ENCODE measurements at places on chromosomes 3 and 15. TPM values are rescaled to one million over a fixed set of nuclear protein-coding genes. Genes with fewer than 3 reads are reported as not detected.
A peak's percentile ranks its signal among the peaks of the same experiment; 100 is the strongest.

DNA sequence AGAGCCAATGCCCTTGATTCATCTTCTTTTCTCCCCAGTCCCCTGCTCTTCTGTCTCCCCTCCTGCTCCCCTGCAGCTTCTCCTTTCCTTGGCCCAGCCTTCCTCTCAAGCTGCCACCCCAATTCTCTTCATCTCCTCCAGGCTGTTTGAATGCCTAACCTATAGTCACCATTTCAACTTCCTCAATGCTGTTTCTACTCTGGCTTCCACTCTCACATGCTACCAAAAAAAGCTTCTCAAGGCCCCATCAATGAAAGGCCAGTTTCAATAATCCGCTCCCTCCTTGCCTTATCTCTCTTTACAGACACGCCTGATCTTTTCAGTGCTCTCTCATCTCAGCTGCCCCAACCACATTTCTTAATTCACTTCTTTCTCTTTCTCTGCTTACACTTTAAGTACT, 212.2 kb upstream of the GPR149 start:
- H3K36me3 ChIP-seq, result no peaks in the 10 kb centered on the region
- H3K4me3 ChIP-seq, result no peak overlapping the region
- H3K27me3 ChIP-seq, result no peaks in the 10 kb centered on the region

Gene MST1R
- polyA plus RNA-seq, result 0.14 TPM

- peaks cover 29% of the 10 kb centered on the region for H3K4me1 ChIP-seq
- H3K36me3 ChIP-seq, result peaks cover 6% of the 10 kb centered on the region
- no peak overlapping the region for H3K4me3 ChIP-seq
- no peak overlapping the region for H3K27ac ChIP-seq
- DNase-seq, result no peak
Observed at GRCh38 chr3:149623824-149624223, 34.0 kb downstream of the WWTR1 start.

DNA sequence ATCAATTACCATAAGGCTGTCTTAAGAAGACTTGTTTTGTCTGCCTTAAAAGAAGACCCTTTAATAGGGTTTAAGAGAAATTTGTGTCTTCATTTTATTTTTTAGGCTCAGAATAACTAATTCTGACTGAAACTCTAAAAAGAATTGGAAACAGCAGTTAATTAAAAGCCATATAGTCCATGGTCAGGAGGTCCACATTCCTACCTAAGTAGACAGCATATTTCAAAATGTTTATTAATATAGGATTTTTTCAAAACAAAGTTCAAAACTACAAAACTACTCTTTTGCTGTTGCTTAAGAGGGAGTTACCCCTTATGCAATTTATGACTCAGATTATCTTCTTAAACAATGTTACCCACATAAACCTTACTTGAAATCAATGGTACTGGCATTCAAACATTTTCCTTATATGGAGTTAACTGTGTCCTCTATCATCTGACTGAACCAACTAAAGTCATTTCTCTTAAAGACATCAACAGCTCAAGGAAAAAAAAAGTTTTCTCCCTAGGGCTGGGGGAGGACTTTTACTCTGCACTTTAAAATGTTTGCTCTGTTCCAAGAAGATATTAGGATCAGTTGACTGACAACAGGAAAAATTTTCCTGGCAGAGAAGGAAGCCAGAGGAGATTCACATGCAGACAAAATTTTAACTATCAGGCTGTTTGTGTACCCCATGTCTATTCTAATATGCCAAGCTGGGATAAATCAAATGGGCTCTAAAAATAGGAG, 56.8 kb upstream of the NANOGP8 start:
- H3K36me3 ChIP-seq, result no peaks in the 10 kb centered on the region
- H3K4me1 ChIP-seq, result peaks cover 16% of the 10 kb centered on the region
- peak; percentile 96 for DNase-seq
- H3K27ac ChIP-seq, result peak overlapping the region; percentile 95
- no peaks in the 10 kb centered on the region for H3K27me3 ChIP-seq

DNA sequence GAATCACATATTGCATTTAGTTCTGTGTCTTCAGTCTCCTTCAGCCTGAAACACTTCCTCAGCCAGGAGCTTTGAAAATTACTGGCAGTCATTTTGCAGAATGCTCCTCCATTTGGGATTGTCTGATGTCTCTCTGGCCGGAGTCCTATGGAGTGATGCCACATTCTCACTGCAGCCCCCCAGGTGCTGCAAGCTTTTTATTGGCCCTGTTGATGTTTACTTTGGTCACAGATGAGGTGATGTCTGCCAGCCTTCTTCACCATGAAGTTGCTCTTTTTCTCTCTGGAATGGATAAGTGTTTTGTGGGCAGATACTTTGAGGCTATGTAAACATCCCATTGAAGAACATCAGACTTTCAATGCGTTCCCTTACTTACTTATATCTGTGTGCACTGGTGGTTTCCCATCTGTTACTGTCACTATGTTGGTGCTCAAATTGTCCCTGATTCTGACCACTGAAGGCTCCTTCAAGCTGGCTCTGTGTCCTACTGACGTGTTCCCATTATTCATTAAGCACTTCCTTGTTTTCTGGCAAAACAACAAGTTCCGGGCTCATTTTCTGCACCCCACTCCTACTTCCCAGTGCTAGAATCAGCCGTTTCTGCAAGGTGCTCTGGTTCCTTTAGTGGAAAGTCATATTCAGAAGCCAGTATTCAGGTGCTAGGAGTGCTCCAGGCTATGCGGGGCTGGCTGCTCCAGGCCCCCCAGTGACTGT, 1.4 kb upstream of the CLEC3B start:
- no peaks in the 10 kb centered on the region for H3K36me3 ChIP-seq
- H3K4me1 ChIP-seq, result peaks cover 12% of the 10 kb centered on the region
- H3K27ac ChIP-seq, result no peak overlapping the region
- H3K27me3 ChIP-seq, result no peaks in the 10 kb centered on the region

DNA sequence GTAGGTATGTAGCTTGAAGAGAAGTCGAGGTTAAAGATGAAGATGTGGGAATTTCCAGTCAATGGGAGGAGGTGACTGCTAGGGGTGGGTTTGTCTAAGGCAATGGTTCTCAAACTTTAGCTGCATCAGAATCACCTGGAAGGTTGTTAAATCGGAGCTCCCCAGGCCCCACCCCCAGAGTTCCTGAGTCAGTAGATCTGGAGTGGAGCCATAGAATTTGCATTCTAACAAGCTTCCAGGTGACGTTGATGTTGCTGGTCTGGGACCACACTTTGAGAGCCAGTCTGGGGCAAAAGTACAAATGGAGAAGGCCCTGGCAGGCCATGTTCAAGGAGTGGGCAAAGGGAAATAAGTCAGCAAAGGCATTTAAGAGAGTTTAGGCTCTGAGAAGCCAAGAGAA, 69.1 kb downstream of the CMTM8 start:
- H3K27me3 ChIP-seq, result peaks cover 17% of the 10 kb centered on the region
- no peaks in the 10 kb centered on the region for H3K36me3 ChIP-seq
- no peak overlapping the region for H3K4me3 ChIP-seq
- H3K4me1 ChIP-seq, result no peaks in the 10 kb centered on the region
- DNase-seq, result no peak
- no peak overlapping the region for H3K27ac ChIP-seq

Gene TP63
- not detected for polyA plus RNA-seq

DNA sequence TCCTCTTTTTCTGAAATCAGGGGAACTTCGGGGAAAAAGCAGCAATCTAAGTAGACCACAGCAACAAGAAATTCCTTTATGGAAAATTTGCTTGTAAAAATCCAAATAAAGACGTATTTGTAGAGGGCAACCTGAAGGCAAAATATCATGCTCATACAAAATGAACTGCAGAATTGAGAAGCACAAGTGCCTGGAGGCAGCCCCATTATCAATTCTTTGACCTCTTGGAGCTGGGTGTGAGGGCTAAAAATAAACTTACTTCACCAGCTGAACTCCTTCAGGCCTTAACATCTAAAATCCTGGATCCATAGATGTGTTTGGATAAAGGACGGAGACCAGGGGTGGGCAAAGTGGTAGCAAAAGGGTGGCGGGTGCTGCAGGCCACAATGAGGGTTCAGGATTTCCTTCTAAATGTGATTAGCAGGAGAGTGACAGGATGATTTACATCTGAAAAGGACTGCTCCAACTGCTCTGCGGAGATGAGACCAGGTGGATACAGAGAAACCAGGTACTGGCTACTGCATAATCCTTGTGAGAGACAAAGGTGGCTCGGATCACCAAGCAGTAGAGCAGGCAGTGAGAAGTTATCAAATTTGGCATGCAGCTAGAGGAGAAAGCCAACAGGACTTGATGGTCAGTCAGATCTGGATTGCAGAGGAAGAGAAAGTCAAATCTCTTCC, 81.7 kb upstream of the TJP1 start:
- H3K36me3 ChIP-seq, result no peaks in the 10 kb centered on the region
- no peak for DNase-seq
- H3K27me3 ChIP-seq, result peaks cover 2% of the 10 kb centered on the region
- no peak overlapping the region for H3K27ac ChIP-seq
- H3K4me1 ChIP-seq, result no peaks in the 10 kb centered on the region

- H3K36me3 ChIP-seq, result no peaks in the 10 kb centered on the region
- H3K27me3 ChIP-seq, result peaks cover 2% of the 10 kb centered on the region
- no peak overlapping the region for H3K27ac ChIP-seq
Observed at GRCh38 chr3:8301977-8302735, 199.5 kb upstream of the LMCD1 start.

DNA sequence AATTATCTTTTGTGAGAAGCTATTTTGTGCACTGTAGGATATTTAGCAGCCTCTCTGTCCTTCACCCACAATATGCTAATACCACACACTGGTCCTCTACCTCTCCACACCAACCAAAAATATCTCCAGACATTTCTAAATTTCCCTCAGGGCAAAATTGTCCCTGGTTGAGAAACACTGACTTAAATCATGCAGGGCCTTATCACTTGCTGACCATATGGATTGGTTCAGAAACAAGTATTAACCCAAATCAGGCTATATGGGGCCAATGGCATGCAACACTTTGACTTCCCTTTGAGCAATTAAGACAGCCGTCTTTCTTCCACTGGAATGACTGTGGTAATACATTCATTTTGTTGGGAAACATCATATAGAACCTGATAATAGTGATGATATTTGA, 251.1 kb downstream of the CNTN3 start:
- no peaks in the 10 kb centered on the region for H3K4me1 ChIP-seq
- H3K27ac ChIP-seq, result no peak overlapping the region
- H3K27me3 ChIP-seq, result no peaks in the 10 kb centered on the region
- DNase-seq, result no peak

Gene ZBBX
- not detected for polyA plus RNA-seq

- no peaks in the 10 kb centered on the region for H3K36me3 ChIP-seq
- no peak overlapping the region for H3K27ac ChIP-seq
- H3K27me3 ChIP-seq, result no peaks in the 10 kb centered on the region
Observed at GRCh38 chr3:17810759-17811158, 68.3 kb upstream of the TBC1D5 start.

Gene SCAANT1
- polyA plus RNA-seq, result not detected

Gene CDCP1
- 3.8 TPM for polyA plus RNA-seq

- H3K4me1 ChIP-seq, result no peaks in the 10 kb centered on the region
- DNase-seq, result peak; percentile 45
- H3K27me3 ChIP-seq, result peaks cover 17% of the 10 kb centered on the region
- no peak overlapping the region for H3K27ac ChIP-seq
- H3K4me3 ChIP-seq, result no peak overlapping the region
- H3K36me3 ChIP-seq, result no peaks in the 10 kb centered on the region
Observed at GRCh38 chr3:10933805-10934481, 58.6 kb upstream of the SLC6A1 start.

Gene GOLGA6L7
- not detected for polyA plus RNA-seq

Gene GHSR
- not detected for polyA plus RNA-seq

- H3K27ac ChIP-seq, result no peak overlapping the region
- H3K4me1 ChIP-seq, result no peaks in the 10 kb centered on the region
- no peak for DNase-seq
- H3K27me3 ChIP-seq, result 0 out of 2 replicates have a peak, but pooled peaks cover 2% of the 10 kb centered on the region
- H3K4me3 ChIP-seq, result no peak overlapping the region
- no peaks in the 10 kb centered on the region for H3K36me3 ChIP-seq
Observed at GRCh38 chr3:52423173-52423572, 21.7 kb downstream of the SEMA3G start.

- no peak overlapping the region for H3K27ac ChIP-seq
- H3K36me3 ChIP-seq, result no peaks in the 10 kb centered on the region
- no peak overlapping the region for H3K4me3 ChIP-seq
- H3K4me1 ChIP-seq, result no peaks in the 10 kb centered on the region
Observed at GRCh38 chr15:47304656-47305055, 412.6 kb upstream of the SEMA6D start.

Gene TGM5
- polyA plus RNA-seq, result not detected

DNA sequence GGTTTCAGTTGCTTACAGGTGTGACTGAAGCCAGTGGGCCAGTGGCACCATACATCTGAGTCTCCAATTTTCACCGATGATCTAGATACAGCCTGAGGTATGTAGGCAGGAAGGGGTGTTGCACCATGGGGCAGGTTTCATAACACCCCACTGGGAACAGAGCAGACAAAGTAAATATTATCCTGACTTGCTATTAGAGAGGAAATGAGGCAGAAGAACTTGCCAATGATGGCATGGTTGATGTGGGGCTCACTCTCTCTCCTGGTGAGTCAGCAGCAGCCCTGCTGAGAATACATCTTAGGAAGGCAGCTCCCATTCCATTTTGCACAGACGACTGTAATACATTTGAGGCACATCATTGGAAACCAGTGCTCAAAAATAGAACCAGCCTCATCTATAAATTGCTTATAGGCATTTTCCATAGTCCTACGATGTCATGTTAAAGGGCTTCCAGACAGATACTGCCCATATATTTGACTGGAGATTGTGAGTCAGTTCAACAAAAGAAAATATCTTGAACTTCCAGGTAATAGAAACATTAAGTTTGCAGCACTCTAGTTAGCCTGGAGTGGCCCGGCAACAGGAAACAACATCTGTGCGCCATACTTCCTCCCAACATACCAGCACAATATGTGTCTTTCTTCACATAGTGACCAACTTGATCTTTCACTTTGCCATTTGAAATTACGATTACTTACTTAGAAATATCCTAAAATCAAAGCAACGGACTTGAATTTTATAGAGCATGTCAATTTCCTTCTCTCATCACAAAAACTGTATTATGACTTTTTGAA, 175.5 kb downstream of the NECTIN3 start:
- H3K27me3 ChIP-seq, result no peaks in the 10 kb centered on the region
- no peak overlapping the region for H3K27ac ChIP-seq
- H3K4me1 ChIP-seq, result peaks cover 2% of the 10 kb centered on the region

DNA sequence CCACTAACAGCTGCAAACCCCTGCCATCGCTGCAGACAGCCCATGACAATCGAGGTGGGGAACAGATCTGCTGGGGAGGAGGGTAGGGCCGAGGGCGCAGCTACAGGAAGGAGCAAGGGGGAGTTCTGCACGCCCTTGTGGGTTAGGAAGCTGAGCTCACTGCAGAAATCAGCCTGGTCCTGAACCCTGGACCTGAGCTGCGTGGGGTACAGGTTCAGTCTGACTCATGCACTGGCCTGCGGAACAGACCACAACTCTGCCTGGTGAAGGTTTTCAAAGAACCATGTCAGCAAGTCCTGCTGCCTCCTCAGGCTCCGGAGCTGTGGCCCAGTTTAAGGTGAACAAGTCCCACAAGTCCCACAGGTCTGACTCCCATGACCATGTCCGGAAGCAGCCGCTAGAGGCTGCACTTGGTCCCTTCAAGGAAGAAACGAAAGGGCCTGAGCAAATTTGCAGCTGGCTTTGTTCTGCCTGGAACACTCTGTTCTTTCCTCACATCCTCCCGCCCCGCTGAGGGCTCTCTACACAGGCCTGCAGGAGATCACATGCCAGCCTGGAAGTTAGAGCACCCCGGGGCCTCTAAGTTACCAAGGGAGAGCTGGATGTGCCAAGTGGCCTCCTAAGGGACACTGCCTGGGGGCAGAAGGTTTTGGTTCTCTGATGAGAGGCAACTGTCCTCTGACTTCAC, 49.4 kb upstream of the AKAP13 start:
- H3K4me1 ChIP-seq, result peaks cover 13% of the 10 kb centered on the region
- H3K36me3 ChIP-seq, result no peaks in the 10 kb centered on the region
- peak; percentile 86 for DNase-seq
- H3K4me3 ChIP-seq, result no peak overlapping the region

GRCh38 chr3:127328421-127328820, 40.6 kb upstream of the PRR20G start:
- H3K4me3 ChIP-seq, result no peak overlapping the region
- H3K27me3 ChIP-seq, result no peaks in the 10 kb centered on the region

Gene SLC28A1
- polyA plus RNA-seq, result not detected

Gene CAND2
- 4.9 TPM for polyA plus RNA-seq

Gene C3orf20
- polyA plus RNA-seq, result not detected

Measured in IMR-90 (cell line).